ENCODE measurements at places on chromosomes 4 and X.
A peak's percentile ranks its signal among the peaks of the same experiment; 100 is the strongest.

DNA sequence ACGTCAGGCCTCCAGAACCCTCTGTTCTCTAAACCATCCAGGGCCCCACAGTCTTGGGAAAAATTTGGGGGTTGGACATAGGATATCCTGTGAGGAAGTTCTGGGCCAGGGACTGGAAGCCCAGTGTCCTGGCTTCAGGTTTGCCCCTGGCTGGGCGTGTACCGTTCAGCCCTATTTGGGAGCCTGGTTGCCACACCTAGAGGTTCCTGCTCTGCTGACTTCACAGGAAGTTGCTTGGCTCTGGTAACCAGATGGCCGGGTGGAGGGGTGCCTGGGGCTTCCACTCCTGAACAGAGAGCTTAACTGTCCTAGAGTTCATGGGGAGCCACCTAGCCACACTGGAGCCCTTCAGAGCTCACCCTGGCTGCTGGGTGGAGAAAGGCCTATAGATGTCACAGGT is 1.1 kb downstream of the TAFAZZIN start:
- no peak for DNase-seq

- no peak for DNase-seq
These were observed 3.1 kb downstream of the PHEX start for GRCh38 chrX:22035236-22035635.

DNA sequence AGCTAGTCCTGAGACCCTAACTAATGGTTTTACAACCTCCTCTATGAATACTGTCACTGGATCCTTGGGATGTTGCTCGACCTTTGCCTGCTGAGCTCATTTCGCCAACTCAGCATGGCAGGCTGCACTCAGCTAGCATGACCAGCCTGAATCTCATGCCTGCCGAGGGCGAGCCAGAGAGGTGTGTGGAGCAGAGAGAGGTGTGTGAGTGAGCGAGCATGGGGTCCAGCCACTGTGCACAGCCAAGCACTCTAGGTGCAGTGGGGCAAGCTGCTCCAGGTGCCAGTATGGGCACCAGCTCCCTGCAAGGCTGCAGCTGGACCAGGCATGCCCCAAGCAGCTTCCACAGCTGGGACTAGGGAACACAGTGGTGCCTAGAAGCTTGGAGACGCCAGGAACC is 410.9 kb downstream of the PCDH10 start:
- no peak for DNase-seq

DNA sequence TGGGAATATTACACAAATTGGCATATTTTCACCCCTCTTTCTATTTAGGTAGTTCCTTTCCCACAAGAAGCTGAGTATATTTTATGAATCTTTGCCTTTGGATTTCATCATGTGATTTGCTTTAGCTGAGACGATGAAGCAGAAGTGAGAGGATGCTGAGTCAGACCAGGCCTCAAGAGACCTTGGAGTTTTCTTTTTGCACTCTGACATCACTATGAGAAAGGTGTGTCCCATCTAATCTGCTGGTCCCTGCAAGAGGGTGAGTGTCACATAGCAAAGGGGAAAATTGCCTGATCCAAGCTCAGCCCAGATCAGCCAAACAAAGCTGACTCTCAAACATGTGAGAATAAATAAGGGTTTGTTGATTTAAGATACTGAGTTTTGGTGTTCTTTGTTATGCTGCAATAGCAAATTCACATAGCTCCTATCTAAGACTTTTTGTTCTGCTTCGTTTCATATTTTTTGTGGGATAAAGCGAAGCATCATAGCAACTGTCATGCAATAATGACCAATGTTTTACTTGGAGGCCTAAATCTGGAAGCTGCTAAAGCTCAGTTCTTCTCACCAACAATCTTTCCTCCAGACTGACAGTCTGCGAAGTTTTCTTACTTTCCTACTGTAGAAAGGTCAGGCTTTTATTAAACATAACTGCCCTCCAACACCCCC is 176.9 kb downstream of the PDHA2 start:
- no peak for DNase-seq

- DNase-seq = no peak
These were observed 103.5 kb downstream of the RPA4 start for GRCh38 chrX:96987228-96987627.

GRCh38 chr4:56871371-56871866 is 36.3 kb upstream of the REST start:
- DNase-seq = no peak

DNA sequence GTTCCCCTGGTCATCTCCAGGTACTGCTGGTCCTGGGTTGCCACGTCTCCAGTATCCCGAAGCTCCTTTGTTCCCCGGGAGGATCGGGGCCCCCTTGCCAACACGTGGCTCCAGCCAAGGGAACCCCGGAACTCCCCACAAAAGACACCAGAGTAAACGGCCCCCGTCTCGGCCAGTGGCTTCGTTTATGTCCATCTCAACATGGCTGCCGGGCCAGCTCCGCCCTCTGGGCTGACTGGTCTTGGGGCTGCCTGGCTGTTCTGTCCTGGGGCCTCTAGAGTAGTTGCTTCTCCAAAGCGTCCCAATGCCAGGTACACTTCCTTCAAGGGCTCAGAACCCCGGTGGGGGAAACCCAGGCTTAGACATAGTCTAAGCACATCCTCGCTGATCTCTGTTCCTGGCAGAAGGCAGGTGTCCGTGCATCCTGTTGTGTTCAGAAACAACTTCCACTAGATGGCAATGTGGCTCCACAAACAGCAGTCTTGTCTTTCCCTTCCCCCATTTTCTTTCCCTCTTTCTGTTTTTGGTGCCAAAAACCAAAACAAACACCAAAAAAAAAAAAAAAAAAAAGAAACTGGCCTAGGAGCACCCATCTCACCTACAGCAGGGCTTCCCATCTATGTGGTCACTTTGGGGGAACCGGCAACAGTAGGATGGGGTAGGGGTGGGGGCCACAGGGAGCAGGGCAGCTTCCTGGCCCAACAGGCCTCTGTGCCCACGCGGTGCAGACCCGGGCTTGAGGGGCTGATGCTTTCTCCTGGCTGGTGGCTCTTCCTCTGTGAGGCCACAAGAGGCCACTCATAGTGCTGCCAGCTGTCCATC is 35.3 kb downstream of the NBDY start:
- peak; percentile 76 for DNase-seq

GRCh38 chr4:6177587-6178197 is 22.7 kb downstream of the JAKMIP1 start:
- peak; percentile 29 for DNase-seq

DNA sequence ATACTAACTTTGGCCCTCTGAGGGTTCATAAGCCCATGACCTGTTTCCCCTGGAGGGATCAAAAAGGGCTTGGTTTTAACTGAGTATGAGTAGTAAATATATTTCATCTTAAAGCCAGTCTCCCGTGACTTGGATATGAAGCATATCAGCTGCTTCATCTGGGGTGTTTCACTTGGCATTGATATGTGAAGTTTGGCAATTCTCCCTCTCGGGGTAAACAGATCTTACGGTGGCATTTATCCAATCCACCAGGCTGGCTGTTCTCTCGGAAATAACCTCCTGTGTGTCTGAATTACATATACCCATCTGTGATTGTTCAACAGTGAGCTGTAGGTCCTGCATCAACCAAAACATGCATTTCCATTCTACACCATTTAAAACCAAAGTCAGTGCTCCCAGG is 130.7 kb downstream of the ADAM29 start:
- DNase-seq = no peak

- no peak for DNase-seq
These were observed 25.8 kb downstream of the PDGFRA start for GRCh38 chr4:54254915-54255246.

- no peak for DNase-seq
These were observed 138.7 kb downstream of the PDGFC start for GRCh38 chr4:156832886-156833285.

- no peak for DNase-seq
These were observed 156.2 kb upstream of the PPP1R2C start for GRCh38 chrX:42934020-42934726.

GRCh38 chr4:141705747-141706377 is 69.5 kb downstream of the IL15 start:
- DNase-seq = no peak

GRCh38 chr4:153433754-153434105 is 32.4 kb upstream of the TMEM131L start:
- DNase-seq = no peak

DNA sequence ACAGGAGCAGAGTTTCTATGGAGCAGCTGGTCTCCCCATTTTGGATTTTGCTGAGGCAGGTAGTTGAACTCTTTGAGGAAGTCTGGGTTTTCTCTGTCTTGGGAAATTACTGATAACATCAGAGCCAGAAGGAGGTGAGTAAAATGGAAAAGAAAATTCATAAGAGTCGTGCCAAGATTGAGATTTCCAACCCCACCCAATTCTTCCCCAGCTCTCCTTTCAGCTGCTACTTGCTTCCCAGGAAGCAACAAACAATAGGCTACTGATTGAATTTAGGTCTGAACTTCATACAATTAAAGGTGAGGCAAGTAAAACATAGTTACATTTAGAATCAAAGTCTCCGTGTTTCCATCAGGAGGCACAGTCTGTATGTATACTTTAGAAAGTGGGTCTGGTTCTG is 54.6 kb upstream of the EOLA2 start:
- no peak for DNase-seq

DNA sequence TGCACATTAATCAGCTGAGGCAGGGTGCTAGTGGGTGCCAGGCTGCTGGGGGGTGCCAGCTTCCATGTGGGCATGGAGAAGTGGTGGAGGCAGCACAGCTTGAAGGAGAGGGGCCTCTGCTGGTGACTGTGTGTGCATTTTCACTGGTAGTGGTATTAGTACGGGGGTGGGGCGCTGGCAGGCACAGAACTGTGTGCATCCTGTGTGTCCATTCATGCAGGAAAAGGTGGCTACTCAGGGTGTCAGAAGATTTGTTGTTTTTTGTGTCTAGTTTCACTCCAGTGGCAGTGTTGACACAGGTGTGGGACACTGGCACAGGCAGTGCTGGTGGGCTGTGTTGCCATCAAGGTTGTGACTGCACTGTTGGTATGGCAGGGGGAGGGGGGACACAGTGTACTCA is 1303.6 kb downstream of the FAM133A start:
- DNase-seq = no peak

DNA sequence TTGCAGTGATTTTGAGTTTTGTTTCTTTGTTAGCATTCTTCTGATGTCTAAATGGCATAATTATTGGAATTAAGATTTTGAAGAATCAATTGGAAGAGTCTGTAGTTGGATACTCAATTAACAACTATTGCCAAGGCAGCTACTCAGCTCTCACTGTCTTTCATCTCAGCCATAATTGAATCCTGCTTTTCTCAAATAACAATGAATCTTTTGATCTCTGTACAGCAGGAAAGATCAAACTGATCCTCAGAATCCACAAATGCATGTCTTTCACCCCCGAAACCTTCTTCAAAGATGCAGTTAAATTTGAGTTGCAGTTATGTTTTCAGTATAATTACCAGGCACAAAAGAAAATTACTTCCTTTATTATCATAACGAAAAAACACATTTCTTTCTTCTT is 86.2 kb downstream of the MAD2L1 start:
- no peak for DNase-seq

- DNase-seq = no peak
These were observed 5.5 kb upstream of the HGFAC start for GRCh38 chr4:3436048-3436797.

- no peak for DNase-seq
These were observed at the start of gene TECRL for GRCh38 chr4:64409300-64409699. TSS of gene TECRL (minus strand) at chr4:64409450. CDS start at chr4:64409351, 99 bp downstream.

DNA sequence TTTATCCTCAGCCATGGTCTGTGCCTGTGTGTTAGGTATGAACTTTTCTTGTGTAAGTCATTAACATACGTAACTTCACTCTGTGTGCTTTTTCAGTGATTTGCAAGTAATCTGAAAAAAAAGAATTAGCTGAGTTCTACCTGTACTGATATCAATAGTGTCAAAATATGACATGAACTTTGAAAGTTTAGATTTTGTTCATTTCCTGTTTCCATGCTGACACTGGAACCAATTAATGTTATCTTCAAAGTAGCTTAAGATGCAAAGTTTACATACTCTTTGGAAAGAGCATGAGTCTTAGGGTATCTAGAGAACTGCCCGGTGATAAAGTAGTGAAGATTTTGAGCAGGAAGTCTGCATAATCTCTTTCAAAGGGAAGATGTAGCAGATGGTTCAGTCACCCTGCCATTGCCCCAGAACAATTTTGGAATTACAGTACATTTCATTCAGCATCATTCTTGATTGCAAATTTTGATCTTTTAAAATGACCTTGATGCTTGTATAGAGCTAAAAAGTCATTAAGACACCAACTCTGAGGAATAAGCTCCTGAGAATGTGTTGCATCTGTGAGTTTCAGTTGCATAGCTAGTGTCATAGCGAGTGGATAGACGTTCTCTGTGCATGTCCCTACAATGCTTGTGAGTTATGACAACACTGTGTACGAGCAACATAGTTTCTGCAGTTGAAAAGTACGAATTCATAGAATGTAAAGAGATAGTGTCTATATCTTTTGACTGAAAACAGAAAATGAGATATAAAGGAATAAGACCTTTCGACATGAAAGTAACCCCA is 130.5 kb downstream of the PTTG2 start:
- DNase-seq = no peak

DNA sequence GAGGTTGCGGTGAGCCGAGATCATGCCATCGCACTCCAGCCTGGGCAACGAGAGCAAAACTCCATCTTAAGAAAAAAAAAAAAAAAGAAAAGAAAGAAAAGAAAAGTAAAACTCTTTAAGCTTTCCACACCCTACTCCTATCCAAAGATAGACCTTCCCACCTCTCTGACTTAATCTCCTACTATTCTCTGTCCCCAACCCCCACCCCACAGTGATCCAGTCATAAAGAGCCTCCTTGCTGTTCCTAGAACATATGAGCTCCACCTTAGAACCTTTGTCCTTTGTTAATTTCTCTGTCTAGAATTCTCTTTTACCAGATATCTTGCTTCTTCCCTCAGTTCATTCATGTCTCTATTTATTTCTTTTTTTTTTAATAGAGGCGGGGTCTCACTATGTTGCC is 30.1 kb upstream of the MSN start:
- no peak for DNase-seq

DNA sequence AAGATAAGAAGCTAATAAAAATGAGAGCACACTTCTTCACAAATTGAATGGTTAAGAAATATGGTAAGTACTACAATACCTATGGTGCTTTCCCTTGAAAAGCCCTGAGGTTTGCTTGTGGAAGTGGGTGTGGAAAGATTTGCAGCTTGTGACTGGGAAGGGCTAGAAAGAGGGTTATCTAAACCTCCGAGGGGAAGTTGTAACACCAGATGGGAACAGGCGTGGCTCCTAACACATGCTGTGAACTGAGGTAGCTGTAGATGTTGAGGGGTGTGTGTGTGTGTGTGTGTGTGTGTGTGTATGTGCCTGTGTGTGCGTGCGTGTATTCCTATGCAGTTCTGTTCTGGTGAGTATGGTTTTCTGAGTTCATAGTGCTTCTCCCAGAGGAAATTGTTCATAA is 21.5 kb downstream of the FRMPD4 start:
- DNase-seq = no peak

- DNase-seq = no peak
These were observed 218.8 kb downstream of the MAGEB17 start for GRCh38 chrX:16386126-16386525.

- no peak for DNase-seq
These were observed 339.7 kb upstream of the PCDH7 start for GRCh38 chr4:30380404-30380998.

DNA sequence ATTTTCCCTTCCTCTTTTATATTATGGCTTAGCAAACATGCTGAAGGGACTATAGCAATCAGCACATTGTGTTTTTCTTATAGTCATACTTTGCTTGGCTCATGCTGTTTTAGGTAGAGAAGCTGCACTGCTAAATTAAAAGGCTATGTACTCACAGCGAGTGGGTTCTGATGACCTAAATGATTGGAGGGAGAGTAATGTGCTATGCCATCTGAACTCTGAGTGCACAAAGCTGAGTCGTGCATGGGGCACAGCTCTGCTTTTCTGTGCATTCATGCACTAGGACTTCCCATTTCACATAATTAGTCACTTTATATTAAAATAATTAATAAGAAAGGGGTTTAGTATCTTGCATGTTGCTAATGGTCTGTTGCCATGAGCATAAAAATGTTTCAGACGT is 132.7 kb upstream of the ADGRL3 start:
- no peak for DNase-seq
